Spinal cord (tissue), 10 donors: ENCODE measurements at places on chromosomes 3 and 15. TPM values are rescaled to one million over a fixed set of nuclear protein-coding genes. Genes with fewer than 3 reads are reported as not detected.

DNA sequence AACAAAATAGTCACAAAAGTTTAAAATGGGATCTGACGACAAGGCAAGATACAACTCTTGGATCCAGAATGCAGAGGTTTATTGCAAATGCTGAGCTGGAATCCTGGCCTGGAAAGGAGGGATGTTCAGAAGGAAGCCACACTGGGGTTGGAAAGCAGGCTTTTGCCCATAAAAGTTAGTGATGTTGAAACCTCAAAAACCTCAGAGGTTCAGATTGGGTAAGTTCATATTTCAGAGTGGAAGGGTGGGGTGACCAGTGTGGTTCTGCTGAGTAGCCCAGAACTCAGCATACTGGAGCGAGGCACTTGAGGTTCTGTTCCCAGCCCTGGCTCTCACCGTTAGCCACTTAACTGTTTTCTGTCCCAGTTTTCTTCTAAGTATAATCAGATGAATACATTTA, 114.0 kb upstream of the OSTN start:
- no peak for DNase-seq

DNA sequence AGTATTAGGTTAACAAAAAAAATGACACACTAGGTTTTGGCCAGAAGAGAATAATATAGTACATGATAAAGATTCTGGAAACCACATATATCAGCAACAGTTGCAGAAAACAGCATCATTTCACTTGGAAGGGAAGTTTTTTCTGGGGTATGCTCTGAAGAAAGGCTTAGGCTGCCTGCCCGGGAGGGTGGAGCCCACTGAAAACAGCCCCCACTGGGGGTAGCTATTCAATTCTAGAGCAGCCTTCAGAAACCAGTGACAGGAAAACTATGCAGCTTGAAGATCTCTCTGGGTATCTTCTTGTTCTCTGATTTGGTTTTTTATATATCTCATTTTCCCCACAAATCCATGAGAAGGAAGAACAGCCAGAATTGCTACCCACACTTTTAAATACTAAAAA, 43.2 kb downstream of the ZMAT3 start:
- DNase-seq: no peak

DNA sequence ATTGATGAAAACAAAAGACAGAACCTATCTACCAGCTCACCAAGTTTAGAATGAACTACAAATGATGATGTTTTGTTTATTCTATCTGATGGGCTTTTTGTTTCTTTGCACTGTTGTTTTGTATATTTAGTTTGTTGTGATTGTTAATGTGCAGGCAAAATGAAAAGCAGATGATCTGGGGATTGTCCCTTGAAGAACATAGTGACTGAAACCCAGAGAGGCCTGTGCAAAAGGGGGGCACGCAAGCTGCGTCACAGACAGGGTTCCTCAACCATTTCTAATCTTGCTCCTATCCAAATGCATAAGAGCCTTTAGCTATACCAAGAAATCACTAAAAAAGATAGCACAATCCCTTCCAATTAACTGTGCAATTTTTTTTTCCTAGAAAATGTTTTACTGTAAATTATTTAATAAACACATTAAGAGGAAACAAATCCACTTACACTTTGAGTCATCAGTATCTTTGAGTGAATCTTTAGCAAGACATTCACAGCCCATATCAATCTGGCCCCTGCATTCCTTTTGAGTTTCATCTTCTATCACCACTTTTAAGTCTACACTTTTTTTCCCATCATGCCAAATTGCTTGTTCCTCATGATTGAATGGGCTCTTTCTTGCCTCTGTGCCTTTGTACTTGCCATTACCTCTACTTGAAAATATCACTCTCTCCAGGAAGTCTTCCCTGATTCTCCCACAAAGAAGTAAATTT, 220.3 kb downstream of the ATP8B4 start:
- no peak for DNase-seq

DNA sequence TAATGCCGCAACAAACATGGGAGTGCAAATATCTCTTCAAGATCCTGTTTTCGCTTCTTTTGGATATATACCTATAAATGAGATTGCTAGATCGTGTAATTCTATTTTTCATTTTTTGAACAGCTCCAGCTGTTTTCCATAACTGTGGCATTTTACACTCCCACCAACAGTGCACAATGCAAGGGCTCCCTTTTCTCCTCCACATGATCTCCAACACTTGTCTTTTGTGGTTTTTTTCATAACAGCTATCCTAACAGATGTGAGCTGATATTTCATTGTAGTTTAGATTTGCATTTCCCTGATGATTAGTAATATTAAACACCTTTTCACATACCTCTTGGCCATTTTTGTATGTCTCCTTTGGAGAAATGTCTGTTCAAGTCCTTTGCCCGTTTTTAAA, 58.6 kb upstream of the TJP1 start:
- DNase-seq: no peak

GRCh38 chr3:17032407-17033034, 147.8 kb downstream of the PLCL2 start:
- DNase-seq: peak; percentile 19

The NCBP2 gene
- total RNA-seq: 53.3 TPM

The CADPS gene
- 251 TPM for total RNA-seq

The ALDH1L1 gene
- 24.6 TPM for total RNA-seq

The RBPMS2 gene
- total RNA-seq: 0.30 TPM

The TMEM158 gene
- total RNA-seq: 3.2 TPM

The SRGAP3 gene
- total RNA-seq: 46.1 TPM
